ENCODE measurements at places on chromosomes 3 and 15.

- no peak for DNase-seq
These were observed 61.1 kb downstream of the ST6GAL1 start for GRCh38 chr3:186991470-186991869.

- DNase-seq = no peak
These were observed 22.6 kb upstream of the COMMD4 start for GRCh38 chr15:75313116-75313845.

GRCh38 chr3:13548696-13549622 is at the start of gene FBLN2:
Gene FBLN2 (plus strand): TSS chr3:13549125. CDS start chr3:13570356, 21,231 bp downstream.
- DNase-seq = peak; percentile 50

DNA sequence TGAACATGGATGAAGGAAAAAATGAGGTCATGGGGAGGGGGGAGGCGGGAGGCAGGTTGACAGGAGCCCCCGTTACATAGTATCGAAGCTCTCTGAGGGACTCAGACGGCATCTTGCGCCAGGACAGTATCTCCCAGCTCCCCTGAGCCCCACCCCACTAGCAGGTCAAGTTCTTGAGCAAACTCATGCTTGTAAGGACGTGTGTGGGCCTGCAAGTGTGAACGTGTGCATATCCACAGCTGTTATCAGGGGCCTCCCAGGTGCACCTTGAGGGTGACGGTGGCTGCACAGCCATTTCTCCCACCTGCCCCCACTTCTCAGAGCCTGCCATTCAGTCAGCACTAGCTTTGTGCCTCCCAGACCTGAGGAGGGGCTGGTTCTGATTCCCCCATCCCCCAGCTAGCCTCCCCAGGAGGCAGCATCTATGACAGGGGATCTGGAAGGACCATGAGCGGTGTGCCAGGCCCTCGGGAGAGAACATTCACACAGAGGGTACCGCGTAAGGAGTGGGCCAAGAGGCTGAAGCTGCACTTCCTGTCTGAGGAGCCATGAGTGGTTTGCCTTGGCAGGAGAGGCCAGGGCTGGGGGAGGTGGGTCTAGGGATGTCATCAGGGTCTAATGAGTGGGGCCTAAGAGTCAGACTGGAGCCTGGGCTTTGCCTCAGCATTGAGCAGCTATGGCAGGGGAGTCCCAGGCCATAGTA is 2.9 kb downstream of the SEMA3F start:
- DNase-seq = no peak

GRCh38 chr3:108804437-108804836 is 18.1 kb upstream of the TRAT1 start:
- DNase-seq = no peak

GRCh38 chr15:88624156-88624970 is 3.2 kb downstream of the AEN start:
- DNase-seq = no peak

All from activated naive CD8-positive, alpha-beta T cell treated with anti-CD3 and anti-CD28 coated beads for 36 hours (primary cell).